SK-N-DZ (cell line): ENCODE measurements at places on chromosomes 3 and 15.

- no peak for DNase-seq
Measured at GRCh38 chr3:133512416-133513089, 60.9 kb upstream of the CDV3 start.

DNA sequence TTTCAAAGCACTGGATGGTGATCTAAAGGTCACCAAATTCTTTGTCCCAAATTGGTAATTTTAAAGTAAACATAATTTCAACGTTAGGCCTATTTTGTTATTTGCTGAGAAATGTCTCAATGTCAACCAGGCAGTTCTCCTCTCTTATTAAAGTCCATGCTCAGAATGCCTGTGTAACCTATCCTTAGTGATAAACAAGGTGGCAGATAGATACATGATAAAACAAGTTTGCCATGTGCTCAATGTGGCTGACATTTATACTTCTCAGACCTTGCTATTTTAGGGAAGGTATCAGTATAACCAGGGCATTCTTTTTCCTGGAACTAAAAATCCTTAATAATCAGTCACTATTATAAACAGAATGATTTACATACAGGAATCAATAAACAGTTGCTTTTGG, 8.5 kb downstream of the MBNL1 start:
- DNase-seq = no peak

DNA sequence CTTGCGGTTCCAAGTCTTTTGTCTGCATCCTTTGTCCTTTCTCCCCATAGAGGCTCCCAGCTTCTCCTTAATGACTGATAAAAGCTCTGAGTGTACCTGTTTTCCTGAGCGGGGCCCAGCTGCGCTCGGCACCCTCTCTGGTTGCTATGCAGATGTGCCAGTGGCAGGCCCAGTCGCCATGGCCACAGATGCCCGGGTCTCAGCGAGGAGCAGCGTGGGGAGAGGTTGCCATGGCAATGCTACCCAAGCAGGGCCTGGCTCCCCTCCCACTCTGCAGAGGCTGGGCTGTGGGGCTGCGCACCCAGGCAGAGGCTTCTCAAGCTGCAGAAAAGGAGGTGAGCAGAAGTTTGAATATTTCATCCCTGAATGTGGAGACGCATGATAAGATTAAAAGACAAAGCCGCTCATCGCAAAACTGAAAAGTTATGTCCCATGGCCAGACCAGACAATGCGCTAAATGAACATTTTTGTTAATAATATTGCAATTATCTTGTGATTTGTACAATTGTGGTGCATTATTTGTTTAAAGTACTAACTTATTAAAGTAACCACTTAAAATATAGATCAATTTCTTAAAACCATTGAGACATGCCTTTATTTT, 66.1 kb downstream of the TPRA1 start:
- peak; percentile 12 for DNase-seq

DNA sequence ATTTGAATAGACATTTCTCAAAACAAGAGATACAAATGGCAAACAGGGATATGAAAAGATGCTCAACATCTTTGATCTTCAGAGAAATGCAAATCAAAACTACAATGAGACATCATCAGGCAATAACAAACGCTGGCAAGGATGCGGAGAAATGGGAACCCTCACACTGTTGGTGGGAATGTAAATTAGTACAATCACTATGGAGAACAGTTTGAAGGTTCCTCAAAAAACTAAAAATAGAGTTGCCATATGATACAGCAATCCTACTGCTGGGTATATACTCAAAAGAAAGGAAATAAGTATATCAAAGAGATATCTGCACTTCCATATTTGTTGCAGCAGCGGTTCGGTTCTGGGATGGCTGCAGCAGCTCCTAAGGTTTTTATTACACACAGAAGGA, 16.8 kb upstream of the LARS2 start:
- DNase-seq = no peak

DNA sequence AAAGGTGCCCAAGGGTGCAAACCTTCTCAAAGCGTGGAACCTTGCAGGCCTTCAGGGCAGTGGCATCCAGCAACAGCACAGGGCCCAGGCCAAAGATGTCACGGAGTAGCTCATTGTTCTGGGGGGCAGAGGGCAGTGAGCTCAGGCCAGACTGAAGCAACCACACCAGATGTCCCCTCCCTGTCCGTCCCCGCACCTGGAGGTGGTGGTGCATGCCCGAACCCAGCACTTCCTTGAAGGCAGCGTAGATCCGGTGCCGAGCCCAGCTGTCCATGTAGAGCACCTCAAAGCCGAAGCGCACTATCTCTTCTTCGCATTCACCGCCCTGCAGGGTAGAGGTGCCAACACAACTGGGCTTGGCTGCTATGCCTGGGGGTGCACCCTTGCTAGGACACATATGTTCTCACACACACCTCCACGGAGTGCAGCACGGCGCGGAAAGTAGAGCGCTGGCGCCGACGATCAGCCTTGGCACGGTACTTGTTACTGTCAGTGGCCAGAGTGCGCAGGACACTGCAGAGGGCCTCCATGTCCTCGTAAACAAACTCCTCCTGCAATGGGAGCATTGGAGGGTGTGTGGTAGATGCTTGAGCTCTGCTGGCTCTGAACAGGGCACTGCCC, 3.7 kb downstream of the IFRD2 start:
- no peak for DNase-seq

DNA sequence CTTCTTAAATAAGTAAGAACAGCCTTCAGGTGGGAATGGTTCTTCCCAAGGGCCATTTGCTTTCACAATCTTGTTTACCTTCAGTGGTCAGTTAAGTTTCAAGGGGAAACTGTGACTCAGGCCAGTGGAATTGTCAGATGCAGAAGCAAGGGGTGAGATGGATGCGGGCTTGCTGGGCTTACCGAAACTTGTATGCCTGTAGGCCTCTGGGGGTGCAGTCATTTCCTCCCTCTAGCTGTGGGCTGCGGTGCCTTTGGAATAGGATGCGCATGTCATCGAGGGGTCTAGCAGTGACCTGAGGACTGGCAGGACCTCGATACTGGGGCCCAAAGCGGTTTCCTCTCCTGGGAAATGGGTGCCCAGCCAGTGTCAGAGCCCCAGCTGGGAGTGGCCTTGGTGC, 121.6 kb downstream of the EEFSEC start:
- DNase-seq = no peak

DNA sequence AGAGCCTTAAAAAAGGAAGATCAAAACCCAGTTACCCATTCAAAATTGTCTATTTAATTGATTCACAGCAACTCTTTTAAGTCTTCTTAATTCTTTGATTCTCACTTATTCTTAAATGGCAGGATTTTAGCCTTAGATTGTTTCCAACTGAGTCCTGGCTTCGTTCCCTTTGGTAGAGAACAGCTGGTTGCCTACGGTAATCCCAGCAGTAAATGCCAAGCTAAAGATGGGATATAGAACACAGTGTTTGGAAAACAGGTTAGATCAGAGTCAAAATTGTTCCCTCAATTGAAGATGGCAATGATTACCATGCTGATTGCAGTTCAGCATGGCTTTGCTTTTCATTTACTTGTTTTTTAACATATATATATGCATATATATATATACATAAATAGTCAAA, 300.9 kb downstream of the PYDC2 start:
- DNase-seq = no peak

DNA sequence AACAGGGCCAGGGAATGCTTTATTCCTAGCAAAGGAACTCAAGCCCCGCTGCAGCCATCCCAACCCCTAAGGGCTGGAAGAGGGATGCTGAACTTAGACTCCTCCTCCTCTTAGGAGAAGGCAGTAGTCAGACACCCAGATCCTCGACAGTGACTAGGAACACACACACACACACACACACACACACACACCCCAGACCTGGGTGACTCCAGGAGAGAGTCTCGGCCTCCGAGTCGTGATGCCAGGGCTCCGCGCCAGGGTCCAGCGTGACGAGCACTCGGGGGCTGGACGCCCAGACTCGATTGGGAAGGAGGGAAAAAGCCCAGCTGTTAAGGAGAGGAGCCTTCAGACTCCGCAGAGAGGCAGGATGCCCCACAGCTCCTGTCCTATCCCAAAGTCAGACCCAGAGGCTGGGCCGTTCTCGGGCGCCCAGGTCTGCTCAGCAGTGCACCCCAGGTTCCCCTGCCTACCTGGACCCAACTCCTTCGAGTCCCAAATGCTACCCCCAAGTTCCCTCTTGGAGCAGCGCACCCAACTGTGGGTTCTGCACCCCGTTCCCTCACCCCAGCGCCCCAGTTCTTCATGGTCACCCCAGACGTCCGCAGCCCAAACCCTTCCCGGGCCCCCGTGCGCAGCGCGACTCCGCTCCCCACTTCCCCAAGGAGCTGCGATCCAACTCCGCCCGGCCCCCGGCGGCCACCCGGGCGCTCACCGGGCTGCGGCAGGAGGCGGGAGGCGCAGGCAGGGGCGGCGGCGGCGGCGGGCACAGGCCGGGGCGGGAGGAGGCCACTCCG, 421 bp downstream of the BMF start:
- DNase-seq = no peak

- peak; percentile 20 for DNase-seq
Measured at GRCh38 chr15:94526071-94526689, 294.8 kb downstream of the MCTP2 start.

- no peak for DNase-seq
Measured at GRCh38 chr15:95410757-95411156, 919.7 kb upstream of the NR2F2 start.

DNA sequence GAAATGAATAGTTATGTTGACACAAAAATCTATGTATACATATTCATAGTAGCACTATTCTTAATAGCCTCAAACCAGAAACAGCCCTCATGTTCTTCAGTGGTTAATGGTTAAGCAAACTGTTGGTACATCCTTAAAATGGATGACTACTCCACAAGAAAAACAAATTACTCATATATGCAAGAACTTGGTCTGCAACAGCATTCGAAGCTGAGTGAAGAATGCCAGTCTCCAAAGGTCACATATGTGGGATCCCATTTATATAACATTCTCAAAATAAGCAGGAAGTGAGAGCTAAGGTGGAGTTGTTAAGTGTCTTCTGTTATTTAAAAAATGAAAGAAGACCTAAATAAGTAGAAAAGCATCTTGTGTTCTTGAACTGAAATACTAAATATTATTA, 365.7 kb downstream of the GABRG3 start:
- DNase-seq = no peak

GRCh38 chr15:32905481-32905880, 187.7 kb downstream of the GREM1 start:
- no peak for DNase-seq

- DNase-seq = no peak
Measured at GRCh38 chr3:105606016-105606415, 239.3 kb downstream of the ALCAM start.

DNA sequence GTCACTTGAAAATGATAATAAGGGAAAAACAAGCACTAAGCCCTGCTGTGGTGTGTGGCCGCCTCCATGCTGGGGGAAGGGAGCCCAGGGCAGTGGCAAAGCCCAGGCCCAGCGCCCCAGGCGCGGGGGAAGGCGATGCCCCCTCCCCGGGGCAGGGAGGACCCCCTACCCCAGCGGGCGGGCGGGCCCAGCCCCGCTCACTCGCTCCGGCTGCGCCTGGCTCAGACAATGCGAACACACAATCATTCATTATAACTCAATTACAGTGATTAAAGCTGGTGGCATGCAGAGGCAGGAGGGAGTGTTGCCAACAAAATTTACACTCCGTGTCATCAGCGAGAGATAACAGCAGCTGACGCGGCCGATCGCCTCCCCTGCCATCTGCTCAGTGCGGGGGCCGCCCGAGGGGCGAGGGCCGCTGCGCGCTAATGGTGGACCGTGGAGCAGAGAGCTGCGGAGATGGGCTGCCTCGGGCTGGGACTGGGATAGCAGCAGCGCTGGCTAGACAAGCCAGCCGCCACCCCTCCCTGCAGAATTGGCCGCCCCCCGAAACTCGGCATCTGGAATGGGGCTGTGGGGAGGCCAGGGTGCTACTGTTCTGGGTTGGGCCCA, 64.1 kb downstream of the TLE3 start:
- peak; percentile 91 for DNase-seq

DNA sequence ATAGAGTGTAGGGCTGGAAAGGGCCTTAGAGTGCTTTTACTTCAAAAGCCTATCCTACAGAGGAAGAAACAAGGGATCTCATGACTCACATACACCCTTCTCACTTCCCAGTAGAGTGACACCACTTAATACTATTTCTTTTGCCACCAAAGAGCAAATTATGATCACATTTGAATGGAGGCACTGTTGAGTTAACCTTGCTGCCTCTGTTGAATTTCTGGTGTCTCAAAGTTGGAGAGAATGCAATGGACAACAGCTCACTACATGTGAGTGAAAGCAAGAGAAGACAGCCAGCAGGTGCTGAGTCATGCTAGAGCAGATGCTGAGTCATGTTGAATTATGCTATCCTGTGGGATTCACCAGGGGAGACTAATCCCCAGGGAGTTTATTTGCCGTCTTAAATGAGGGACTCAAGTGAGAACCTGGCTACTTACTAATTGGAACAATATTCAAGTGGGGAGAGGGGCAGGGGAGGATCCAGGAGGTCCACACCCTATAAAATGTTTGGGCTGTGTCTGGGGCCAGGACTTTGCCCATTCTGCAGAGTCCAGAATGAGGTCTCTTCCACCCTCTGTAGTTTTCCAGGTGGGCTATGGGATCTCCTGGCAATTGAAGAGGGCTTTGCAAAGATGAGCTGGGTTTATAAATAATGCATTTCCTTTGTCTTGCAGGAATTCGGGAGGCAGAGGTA, 35.8 kb downstream of the ST8SIA2 start:
- peak; percentile 88 for DNase-seq

DNA sequence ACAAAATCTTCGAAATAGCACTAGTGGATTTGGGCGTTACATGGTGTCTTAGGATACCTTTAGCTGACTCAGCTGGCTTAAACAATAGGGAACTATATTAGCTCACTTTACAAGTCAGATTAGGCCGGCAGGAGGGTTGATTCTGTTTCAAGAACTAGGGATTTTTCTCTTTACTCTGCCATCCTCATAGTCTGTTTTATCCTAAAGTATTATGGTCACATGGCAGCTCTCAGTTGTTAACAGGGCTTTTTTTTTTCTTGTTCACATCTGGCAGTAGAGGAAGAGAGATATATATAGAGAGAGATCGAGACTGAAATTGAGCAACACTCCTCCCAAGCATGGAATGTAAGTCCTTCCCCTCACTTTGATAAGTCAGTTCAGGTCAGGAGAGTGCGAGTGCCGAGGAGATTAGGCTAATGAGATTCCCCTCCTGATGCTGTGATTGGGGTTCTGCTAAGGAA, 32.9 kb downstream of the CHP1 start:
- no peak for DNase-seq

- DNase-seq = no peak
Measured at GRCh38 chr3:70916375-70917055, 604.1 kb upstream of the MDFIC2 start.
